ENCODE measurements at places on chromosomes 5 and 9. TPM values are rescaled to one million over a fixed set of nuclear protein-coding genes. Genes with fewer than 3 reads are reported as not detected.

DNA sequence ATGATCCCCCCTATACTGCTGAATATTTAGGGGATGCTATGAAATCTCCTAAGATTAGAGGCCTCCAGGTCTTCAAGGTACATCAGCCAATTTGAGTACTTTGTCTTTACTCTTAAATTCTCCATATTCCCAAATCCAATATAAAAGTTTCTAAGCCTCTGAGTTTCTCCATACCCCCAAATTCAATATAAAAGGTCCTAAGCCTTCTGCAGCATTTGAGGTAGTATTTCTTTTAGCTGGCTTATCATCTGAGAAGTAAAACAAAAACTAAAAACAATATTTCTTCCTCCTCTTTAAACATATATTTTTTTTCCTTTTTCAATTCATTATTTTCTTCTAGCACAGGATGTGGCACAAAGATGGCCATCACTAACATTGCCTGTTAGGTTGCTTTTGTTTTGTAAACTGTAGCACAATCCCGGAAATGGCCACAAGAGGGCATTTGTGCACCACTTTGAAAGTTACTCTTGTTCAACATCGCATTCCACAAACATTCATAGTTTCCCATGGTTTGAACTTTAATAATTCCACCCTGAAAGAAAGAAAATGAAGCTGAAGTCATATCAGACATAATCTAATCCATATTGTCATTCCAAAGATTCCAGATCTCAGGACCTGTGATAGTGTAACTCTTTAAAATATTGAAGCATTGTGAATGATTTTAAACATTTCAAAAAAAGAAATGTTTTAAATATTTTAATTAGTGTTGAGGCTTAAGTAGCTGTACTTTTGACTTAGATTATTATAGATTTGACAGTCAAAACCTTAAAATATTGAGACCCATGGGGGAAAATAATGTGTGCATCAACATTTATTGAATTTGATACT lies 21.0 kb upstream of the SCGB3A2 start:
- DNase-seq = peak; percentile 66
- no peaks in the 10 kb centered on the region for H3K36me3 ChIP-seq
- no peak overlapping the region for H3K4me3 ChIP-seq
- no peaks in the 10 kb centered on the region for H3K4me1 ChIP-seq
- peaks cover 5% of the 10 kb centered on the region for H3K27me3 ChIP-seq
- no peak overlapping the region for H3K27ac ChIP-seq

GRCh38 chr9:117612317-117612716 lies 91.9 kb upstream of the TLR4 start:
- no peak for DNase-seq
- no peak overlapping the region for H3K4me3 ChIP-seq
- H3K27me3 ChIP-seq = no peaks in the 10 kb centered on the region
- H3K27ac ChIP-seq = no peak overlapping the region
- no peaks in the 10 kb centered on the region for H3K4me1 ChIP-seq
- H3K36me3 ChIP-seq = no peaks in the 10 kb centered on the region

- H3K4me1 ChIP-seq = no peaks in the 10 kb centered on the region
- no peaks in the 10 kb centered on the region for H3K36me3 ChIP-seq
- DNase-seq = no peak
- no peaks in the 10 kb centered on the region for H3K27me3 ChIP-seq
Measured at GRCh38 chr5:118565335-118565971, 422.9 kb downstream of the DTWD2 start.

DNA sequence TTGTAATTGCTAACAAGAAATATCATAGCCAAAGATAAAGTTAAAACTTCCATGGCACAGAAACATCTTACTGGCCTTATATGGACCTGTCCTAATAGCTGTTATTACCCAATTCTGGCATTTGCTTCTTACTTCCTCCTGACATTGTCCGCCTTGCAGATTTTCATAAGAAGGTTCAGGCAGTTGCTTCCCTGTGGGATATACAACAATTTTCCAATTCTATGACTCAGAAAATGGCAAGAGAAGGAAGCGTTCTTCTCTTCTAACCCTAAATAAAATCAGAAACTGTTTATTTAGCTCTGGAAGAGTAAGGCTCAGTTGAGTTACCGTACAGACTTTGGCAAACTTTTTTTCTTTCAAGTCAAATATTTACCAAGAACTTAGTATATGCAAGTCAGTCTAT lies 1.7 kb downstream of the PRKAA1 start:
- H3K27ac ChIP-seq = no peak overlapping the region
- peaks cover 14% of the 10 kb centered on the region for H3K4me1 ChIP-seq
- no peaks in the 10 kb centered on the region for H3K36me3 ChIP-seq
- H3K27me3 ChIP-seq = no peaks in the 10 kb centered on the region
- no peak overlapping the region for H3K4me3 ChIP-seq

DNA sequence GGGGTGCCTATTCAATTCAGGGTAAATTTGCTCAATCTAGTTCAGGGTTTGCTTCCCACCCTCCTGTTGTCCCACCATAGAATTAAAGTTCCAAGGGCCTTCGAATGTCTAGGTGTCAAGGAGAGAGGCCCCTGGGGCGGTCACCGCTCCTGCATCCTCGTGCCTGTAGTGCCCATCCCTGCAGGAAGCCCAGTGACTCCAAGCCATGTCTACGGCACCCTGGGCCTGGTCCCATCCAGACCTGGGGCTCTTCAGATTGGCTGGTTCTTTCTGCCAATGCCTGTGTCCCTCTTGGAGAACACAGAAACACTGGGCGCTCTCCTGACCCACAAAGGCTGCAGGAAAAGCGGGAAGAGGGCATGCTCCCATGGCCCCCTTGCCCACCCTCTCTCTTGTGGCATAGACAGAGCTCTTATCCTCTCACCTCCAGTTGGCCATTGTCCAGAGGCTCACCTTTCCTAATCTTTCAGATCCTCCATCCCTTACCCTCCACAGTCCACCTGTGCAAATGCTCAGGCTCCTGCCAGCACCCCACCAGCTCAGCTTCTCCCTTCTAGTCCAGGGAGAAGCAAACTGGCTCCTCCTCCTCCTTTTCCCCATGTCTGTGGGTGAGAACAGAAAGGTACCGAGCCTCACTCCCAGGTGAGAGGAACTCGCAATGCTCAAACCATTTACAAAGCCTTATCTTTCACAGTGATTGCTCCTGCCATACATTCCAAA lies 253.0 kb upstream of the IRX2 start:
- H3K36me3 ChIP-seq = no peaks in the 10 kb centered on the region
- no peak for DNase-seq
- H3K4me3 ChIP-seq = no peak overlapping the region

- no peaks in the 10 kb centered on the region for H3K27me3 ChIP-seq
- peak; percentile 42 for DNase-seq
- H3K4me3 ChIP-seq = no peak overlapping the region
- H3K4me1 ChIP-seq = peaks cover 13% of the 10 kb centered on the region
Measured at GRCh38 chr5:180495991-180496741, 2.0 kb downstream of the CNOT6 start.

DNA sequence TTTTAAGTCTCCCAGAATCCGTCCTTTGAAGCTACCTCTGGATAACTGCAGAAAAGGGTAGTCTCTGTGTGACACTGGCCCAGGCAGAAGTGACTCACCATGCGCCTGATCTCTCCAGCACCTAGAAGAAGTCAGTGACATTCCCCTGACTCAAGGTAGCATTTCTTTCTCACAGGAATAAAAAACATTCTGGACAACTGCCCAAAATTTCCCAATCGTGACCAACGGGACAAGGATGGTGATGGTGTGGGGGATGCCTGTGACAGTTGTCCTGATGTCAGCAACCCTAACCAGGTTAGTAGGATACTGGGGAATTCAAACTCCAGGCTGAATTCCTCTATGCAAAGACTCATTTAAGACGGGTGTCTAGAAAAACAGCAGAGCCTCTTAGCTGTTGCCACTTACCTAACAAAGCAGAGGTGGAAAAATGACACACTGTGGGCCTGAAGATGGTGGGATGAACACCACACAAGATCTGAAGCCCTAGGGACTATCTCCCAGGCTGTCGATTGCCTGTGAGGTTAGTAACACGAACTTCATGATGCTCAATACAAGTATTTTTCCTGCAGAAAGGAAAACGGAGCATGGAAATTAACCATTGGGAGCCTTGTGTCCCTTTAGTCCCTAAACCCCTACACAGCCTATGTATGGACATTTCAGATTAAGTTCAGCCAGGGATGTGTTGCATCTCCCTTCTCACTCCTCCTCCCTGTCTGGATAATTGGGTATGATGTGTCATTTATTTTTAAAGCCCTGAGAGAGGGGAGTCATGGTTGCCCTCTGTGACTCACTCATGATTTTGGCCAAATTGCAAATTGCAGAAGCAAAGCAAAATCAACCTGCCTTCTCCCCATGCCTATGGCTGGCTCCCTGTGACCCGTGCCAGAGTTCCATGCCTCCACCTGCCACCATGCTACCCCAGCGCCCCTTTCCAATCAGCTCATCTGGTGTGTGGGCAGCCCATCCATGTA lies 37.2 kb downstream of the THBS4 start:
- H3K4me3 ChIP-seq = no peak overlapping the region
- H3K27me3 ChIP-seq = no peaks in the 10 kb centered on the region
- no peak overlapping the region for H3K27ac ChIP-seq
- H3K36me3 ChIP-seq = no peaks in the 10 kb centered on the region

GRCh38 chr9:136088939-136089696 lies 6.0 kb downstream of the NACC2 start:
- no peak for DNase-seq
- no peaks in the 10 kb centered on the region for H3K36me3 ChIP-seq
- no peaks in the 10 kb centered on the region for H3K27me3 ChIP-seq

DNA sequence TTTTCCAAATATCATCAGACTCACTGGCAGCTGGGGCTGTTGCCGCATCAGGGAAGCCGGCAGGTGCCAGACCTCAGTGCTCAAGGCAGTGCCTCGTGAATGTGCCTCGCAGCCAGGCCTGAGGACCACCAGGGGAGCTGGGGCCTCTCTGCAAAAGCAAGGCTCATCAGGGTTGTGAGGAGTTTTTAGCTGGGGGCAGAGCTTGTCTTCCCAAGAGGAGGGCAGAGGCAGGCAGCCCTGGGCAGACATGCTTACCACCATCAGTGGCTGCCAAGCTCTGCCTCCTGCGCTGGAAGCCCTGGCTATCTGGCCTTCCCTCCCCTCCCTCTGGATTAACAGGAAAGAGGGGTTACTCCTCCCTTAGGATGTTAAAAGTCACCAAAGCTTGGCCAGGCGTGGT lies 8.8 kb upstream of the TBC1D9B start:
- H3K27ac ChIP-seq = no peak overlapping the region
- peak; percentile 28 for DNase-seq
- H3K27me3 ChIP-seq = no peaks in the 10 kb centered on the region
- no peak overlapping the region for H3K4me3 ChIP-seq

- no peak for DNase-seq
- no peaks in the 10 kb centered on the region for H3K27me3 ChIP-seq
- no peaks in the 10 kb centered on the region for H3K4me1 ChIP-seq
Measured at GRCh38 chr5:175682664-175683063, 24.8 kb downstream of the HRH2 start.

GRCh38 chr5:55450050-55450765 lies 84.6 kb downstream of the PLPP1 start:
- H3K27me3 ChIP-seq = no peaks in the 10 kb centered on the region
- H3K4me3 ChIP-seq = no peak overlapping the region
- H3K27ac ChIP-seq = no peak overlapping the region
- no peak for DNase-seq
- H3K36me3 ChIP-seq = no peaks in the 10 kb centered on the region

GRCh38 chr5:96229188-96229587 lies 203.9 kb downstream of the PCSK1 start:
- no peak overlapping the region for H3K27ac ChIP-seq
- no peaks in the 10 kb centered on the region for H3K27me3 ChIP-seq
- H3K4me3 ChIP-seq = no peak overlapping the region
- no peaks in the 10 kb centered on the region for H3K36me3 ChIP-seq

DNA sequence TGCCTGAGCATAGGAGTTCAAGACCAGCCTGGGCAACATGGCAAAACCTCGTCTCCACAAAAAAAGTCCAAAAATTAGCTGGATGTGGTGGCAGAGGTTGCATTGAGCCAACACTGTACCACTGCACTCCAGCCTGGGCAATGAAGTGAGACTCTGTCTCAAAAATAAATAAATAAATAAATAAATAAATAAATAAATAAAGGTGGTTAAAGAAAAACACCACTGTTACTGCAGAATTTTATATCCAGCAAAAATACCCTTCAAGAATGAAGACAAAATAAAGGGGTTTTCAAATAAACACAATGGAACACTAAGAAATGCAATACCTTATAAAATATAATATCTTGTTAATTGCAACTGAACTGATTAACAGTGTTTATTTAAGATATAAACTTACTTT lies 150.2 kb upstream of the TBCA start:
- H3K36me3 ChIP-seq = no peaks in the 10 kb centered on the region
- H3K4me3 ChIP-seq = no peak overlapping the region
- no peak overlapping the region for H3K27ac ChIP-seq
- H3K4me1 ChIP-seq = no peaks in the 10 kb centered on the region
- DNase-seq = no peak

The STPG3 gene
- not detected for total RNA-seq

The TTC33 gene
- total RNA-seq = 33.5 TPM
